ENCODE measurements at places on chromosomes 13 and 19.

GRCh38 chr13:82147526-82147925, 1734.7 kb downstream of the SLITRK1 start:
- no peak for DNase-seq

DNA sequence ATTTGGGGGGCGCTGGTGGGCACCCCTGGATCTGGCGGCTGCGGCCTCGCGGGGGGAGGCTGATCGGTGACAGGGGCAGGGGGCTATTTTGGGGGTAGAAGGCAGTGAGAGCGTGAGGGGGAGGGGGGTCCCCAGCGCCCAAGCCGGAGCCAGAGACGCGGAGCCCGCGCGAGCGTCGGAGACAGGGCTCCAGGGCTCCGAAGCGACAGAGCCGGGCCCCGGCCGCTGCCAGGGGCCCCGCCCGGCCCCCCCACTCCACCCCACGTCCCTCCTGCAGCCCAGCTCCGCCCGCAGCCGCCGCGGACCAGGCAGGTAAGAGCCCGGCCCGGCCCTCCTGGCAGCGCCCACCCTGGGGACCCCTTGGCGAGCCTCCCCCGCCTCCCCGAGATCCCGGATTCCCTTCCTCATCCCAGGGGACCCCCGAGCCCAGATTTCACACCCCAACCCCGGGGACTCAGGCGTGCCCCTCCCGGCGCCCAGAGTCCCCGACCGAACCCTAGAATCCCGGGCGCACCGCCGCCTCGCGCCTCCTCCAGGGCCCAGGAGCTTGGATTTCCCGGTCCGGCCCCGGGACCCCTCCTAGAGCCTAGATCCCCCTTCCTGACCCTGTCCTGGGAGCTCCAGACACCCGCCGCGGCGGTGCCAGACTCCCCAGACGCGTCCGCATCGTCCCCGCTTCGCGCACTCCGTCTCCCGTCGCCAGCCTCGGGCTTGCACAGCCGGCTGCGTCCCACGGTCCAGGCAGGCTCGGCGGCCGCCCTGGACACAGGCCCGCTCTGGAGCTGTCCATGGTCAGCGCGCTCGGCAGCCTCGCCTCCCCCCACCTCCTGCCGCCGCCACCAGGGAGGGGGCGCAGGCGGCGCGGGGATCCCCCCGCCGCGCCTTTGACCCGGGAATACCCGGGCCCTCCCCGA, at the start of gene PPFIA3:
TSS of gene PPFIA3 (plus strand) at position 134 of the 914 bp plus-strand sequence. CDS start 8,330 bp downstream, outside the sequence.
- DNase-seq: peak; percentile 41

DNA sequence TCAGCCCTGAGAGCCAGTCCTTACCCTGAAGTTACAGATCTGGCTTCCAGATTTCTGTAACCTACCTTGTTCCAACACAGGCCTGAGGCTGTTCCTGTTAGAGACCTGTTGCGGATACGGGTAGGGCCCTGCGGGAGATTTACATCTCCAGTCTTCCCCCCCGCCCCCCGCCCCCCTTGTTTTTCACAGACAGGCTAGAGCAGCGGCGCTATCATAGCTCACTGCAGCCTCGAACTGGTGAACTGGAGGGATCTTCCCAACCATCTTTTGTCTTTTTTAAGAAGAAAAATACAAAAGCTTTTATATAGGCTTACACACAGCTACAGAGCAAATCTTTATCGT, 10.6 kb upstream of the CEACAM21 start:
- DNase-seq: no peak

- DNase-seq: no peak
Measured at GRCh38 chr19:41528106-41528505, 47.9 kb upstream of the CEACAM21 start.

- DNase-seq: no peak
Measured at GRCh38 chr13:24119626-24120508, 40.7 kb upstream of the SPATA13 start.

DNA sequence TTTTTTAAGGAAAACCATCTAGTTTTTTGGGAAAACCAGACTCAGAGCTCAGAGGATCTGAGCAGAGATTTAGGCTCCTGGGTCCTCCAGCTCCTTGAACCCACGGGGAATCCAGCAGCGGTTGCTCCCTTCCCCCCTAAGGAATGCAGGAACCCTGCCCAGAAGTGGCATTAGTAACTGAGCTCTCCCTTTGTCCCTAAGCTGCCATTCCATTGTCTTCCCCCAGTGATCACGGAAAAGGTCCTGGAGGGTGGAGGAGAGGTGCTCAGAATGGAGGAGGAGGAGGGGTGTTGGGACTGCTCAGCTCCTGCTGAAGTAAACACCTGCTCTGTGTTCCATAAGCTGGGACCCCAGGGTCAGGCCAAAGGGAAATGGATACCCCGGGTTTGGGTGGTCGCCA, 16.8 kb upstream of the OR1M1 start:
- no peak for DNase-seq

DNA sequence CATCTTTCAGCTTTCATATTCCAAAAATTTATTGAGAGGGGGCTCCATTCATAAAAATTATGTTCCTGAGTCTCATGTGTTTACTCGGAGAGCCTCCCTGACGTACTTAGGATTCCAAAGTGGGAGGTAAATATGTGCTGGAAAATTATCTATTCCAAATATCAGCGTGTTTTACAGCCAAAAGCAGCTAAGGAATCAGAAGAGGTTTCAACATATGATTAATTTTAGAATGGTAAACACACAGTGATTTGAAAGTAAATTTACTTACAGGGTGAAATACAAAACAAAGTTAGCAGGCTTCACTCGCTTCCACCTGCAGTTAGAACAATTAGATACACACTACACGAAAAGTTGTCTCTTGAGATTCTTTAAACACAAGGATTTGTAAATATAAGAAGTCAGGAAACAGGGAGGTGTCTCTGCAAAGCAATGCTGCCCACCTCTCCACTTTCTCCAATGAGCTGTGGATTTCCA, 313.8 kb upstream of the NBEA start:
- DNase-seq: no peak

GRCh38 chr19:18924684-18925213, 5.2 kb downstream of the DDX49 start:
- no peak for DNase-seq

- no peak for DNase-seq
Measured at GRCh38 chr19:50419022-50419579, 363 bp downstream of the SPIB start.

DNA sequence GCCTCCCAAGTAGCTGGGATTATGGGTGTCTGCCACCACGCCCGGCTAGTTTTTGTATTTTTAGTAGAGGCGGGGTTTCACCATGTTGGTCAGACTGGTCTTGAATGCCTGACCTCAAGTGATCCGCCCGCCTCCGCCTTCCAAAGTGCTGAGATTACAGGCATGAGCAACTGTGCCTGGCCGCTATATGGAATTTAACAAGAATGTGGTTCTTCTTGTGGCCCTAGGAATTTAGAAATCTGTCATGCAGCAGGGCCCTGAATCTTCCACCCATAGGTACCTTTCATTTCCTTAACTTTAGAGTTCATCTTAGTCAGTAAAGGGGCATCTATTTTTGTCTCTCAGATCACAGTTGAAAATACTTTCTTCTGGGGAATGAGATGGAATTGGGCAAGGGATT, 25.6 kb upstream of the NDFIP2 start:
- DNase-seq: no peak

- DNase-seq: no peak
Measured at GRCh38 chr19:57664269-57665127, 4.2 kb upstream of the ZSCAN4 start.

DNA sequence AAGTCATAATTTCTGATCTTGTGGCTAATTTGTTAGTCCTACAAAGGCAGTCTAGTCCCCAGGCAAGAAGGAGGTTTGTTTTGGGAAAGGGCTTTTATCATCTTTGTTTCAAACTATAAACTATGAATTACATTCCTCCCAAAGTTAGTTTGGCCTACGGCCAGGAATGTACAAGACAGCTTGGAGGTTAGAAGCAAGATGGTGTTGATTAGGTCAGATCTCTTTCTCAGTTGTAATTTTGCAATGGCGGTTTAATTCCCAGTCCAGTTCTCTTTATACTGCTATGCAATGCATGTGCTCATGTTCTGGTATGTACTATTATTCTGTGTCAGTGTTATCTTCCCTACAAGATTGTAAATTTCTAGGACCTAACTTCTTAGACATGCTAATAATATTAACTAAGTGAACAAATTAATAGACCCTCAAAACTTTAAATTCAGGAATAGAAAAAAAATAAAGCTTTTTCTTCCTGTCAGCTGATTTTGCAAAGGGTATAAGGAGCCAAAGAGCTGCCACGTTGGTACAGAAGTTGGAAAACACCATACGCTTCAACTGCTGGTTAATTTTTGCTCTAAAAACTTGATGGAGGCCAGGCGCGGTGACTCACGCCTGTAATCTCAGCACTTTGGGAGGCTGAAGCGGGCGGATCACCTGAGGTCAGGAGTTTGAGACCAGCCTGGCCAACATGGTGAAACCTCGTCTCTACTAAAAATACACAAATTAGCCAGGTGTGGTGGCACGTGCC, 1.3 kb upstream of the DNAJC15 start:
- DNase-seq: no peak

DNA sequence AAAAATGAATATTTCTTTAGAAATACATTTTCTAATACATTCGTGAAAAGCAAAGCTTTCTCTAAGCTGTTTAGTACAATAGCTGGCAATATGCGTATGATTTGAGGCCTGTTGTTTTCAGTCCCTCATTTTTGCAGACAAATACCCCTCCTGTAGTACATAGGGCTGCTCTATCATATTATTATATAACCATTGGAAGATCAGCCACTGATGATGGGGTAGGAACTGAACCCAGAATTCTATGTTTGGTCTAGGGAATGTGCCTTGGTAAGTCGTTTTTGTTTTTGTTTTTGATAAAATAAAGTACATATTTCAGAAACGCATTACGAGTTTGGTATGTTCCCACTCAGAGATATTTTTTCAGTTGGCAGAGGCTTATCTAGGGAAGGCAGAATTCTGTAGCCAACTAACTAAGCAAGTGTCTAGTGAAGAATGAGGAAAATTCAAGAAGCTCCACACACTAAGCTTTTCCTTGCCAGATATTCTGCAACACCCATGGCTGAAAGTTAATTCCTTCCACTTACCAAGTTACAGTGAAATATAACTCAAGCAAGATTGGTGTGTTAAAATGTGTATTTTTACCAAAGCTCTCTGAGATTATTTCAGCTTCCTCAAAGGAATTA, 656.9 kb upstream of the MIR17HG start:
- no peak for DNase-seq

- DNase-seq: no peak
Measured at GRCh38 chr19:18875726-18876125, 20.2 kb downstream of the CERS1 start.

DNA sequence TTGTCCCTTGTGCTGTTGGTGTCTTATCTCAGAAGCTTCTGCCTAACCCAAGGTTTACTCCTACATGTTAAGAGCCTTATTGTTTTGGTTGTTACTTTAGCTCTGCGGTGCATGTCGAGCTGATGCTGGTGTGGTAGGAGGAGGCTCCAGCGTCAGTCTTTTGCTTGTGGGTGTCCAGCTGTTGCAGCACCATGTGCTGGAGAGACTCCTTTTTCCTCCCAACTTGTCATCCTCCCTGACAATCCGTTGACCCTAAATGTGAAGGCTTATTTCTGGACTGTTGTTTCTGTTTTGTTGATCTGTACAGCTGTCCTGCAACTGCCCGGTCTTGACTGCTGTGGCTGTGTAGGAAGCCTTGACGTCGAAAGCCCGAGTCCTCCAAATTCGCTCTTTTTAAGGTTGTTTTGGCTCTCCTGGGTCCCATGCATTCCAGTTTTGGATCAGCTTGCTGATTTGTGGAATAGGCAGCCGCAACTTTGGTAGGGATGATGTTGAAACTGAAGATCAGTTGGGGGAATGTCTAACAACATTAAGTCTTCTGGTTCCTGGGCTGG, 15.3 kb downstream of the NAXD start:
- DNase-seq: no peak

DNA sequence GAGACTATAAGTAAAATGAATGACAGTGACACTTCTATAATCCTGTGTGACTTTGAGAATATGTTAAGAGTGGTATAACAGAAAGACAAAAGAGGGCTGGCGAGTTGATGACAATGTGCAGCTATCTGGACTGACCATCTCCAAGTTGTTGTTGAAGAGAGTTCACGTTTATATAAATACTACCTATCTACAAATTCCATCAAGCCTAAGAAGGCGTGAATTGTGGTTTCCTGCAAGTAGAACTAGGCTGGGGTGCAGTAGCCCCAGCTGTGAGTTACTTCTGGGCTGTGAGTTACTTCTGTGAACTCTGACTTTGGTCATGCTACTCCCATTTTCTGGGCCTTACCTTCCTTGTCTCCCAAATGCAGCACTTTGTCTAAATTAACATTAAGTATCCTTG, 561.0 kb downstream of the TBC1D4 start:
- DNase-seq: no peak

DNA sequence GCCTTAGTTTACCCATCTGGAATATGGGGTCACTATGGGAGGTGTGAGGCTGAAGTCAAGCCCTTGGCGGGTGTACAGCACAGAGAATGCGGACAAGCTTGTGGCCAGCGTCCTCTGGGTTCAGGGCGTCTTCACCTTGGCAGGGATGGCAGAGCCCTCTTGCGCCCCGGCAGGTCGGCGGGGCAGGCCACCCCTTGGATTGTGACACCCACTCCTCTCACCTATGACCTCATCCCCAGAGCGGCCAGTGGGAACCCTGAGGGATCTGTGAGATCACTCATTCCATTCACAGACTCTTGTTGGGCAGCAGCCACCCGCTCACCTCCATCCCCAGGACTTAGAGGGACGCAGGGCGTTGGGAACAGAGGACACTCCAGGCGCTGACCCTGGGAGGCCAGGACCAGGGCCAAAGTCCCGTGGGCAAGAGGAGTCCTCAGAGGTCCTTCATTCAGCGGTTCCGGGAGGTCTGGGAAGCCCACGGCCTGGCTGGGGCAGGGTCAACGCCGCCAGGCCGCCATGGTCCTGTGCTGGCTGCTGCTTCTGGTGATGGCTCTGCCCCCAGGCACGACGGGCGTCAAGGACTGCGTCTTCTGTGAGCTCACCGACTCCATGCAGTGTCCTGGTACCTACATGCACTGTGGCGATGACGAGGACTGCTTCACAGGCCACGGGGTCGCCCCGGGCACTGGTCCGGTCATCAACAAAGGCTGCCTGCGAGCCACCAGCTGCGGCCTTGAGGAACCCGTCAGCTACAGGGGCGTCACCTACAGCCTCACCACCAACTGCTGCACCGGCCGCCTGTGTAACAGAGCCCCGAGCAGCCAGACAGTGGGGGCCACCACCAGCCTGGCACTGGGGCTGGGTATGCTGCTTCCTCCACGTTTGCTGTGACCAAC, at the start of gene SPACA4:
TSS of gene SPACA4 (plus strand) at position 280 of the 896 bp plus-strand sequence. CDS start at position 517, 237 bp downstream.
- no peak for DNase-seq

- no peak for DNase-seq
Measured at GRCh38 chr13:40181203-40181845, 485.1 kb downstream of the FOXO1 start.

- no peak for DNase-seq
Measured at GRCh38 chr19:17035842-17036424, 9.3 kb upstream of the CPAMD8 start.

GRCh38 chr13:28610996-28611395, 47.9 kb upstream of the POMP start:
- DNase-seq: no peak

DNA sequence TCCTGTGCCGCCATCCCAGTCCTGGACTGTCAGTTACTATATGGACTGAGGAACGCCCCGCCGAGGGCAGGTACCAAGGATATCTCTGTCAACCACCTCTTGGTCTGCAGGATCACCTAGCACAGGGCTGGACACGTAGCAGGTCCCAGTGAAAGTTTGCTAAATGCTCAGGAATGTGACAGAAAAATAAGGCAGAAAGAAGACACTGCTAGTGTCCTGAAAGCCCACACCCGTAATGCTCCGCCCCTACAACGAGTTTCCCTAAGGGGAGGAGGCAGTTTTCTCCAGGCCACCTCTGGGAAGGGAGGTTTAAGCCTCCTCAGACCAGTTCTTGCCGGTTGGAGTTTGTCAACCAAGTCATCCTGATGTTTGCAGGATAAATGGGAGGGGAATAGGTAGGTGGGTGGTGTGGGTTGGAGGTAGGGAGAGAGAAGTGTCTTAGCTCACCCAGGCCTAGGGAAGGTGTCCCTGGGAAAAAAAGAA, 1.7 kb upstream of the SERTAD3 start:
- DNase-seq: no peak

Measured in tibial nerve (tissue), 4 donors.